Natural killer cell (primary cell): ENCODE measurements at places on chromosomes 5 and 9. TPM values are rescaled to one million over a fixed set of nuclear protein-coding genes. Genes with fewer than 3 reads are reported as not detected.
A peak's percentile ranks its signal among the peaks of the same experiment; 100 is the strongest.

Gene MYOZ3
- not detected for total RNA-seq

Gene PCDHB11
- total RNA-seq = not detected

Gene PCDHGA2
- total RNA-seq = not detected

Gene CDH9
- total RNA-seq = not detected

Gene SH3GL2
- total RNA-seq = not detected

Gene DNM1
- 8.1 TPM for total RNA-seq

Gene ACSL6
- total RNA-seq = 2.2 TPM

Gene C5
- 2.0 TPM for total RNA-seq

Gene FOCAD
- total RNA-seq = 18.8 TPM

Gene TRAF2
- 17.4 TPM for total RNA-seq

Gene SPINK4
- not detected for total RNA-seq

Gene KLF9
- 47.7 TPM for total RNA-seq

- DNase-seq = no peak
- no peak overlapping the region for H3K27ac ChIP-seq
- peaks cover 2% of the 10 kb centered on the region for H3K36me3 ChIP-seq
- peaks cover 6% of the 10 kb centered on the region for H3K27me3 ChIP-seq
Observed at GRCh38 chr9:126508171-126508591, 105.5 kb upstream of the LMX1B start.

GRCh38 chr5:31585166-31585894 lies 53.2 kb downstream of the C5orf22 start:
- no peaks in the 10 kb centered on the region for H3K36me3 ChIP-seq
- no peaks in the 10 kb centered on the region for H3K4me1 ChIP-seq
- DNase-seq = no peak
- H3K27ac ChIP-seq = no peak overlapping the region
- H3K4me3 ChIP-seq = no peak overlapping the region

DNA sequence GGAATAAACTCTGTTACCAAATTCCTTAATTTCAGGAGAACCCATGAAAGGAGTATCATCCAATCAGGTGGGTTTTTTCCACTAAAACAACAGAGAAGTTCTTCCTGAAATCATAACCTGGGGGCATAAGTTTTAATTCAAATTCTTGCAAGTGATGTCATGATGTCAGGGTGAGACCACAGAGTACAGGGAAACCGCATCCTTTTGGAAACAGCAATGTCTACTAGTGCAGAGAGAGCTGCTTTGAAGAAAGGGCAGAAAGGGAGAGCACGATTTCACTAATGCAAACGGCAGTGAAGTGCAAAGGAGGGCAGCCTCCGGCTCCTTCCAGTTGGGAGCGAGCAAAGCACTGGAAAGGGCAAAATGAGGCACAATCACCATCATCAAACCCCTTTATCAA lies 20.6 kb upstream of the CMBL start:
- H3K27me3 ChIP-seq = peaks cover 10% of the 10 kb centered on the region
- H3K4me3 ChIP-seq = no peak overlapping the region
- no peaks in the 10 kb centered on the region for H3K36me3 ChIP-seq
- H3K27ac ChIP-seq = no peak overlapping the region
- H3K4me1 ChIP-seq = peaks cover 5% of the 10 kb centered on the region
- no peak for DNase-seq

- no peaks in the 10 kb centered on the region for H3K36me3 ChIP-seq
- no peaks in the 10 kb centered on the region for H3K4me1 ChIP-seq
- no peak overlapping the region for H3K27ac ChIP-seq
- H3K27me3 ChIP-seq = no peaks in the 10 kb centered on the region
- no peak for DNase-seq
- no peak overlapping the region for H3K4me3 ChIP-seq
Observed at GRCh38 chr5:128924299-128924698, 41.0 kb upstream of the SLC27A6 start.

GRCh38 chr9:34651876-34652601 lies at the start of gene IL11RA:
Gene IL11RA, plus strand, starts transcription at chr9:34652185. Its CDS starts 3,033 bp downstream, at chr9:34655218.
- no peak within 1 kb of the TSS for H3K27ac ChIP-seq
- H3K36me3 ChIP-seq = peaks cover 25% of the 10 kb centered on the region
- DNase-seq = peak; percentile 50
- no peak within 1 kb of the TSS for H3K4me3 ChIP-seq

- H3K4me1 ChIP-seq = no peaks in the 10 kb centered on the region
- no peaks in the 10 kb centered on the region for H3K27me3 ChIP-seq
- no peaks in the 10 kb centered on the region for H3K36me3 ChIP-seq
- DNase-seq = no peak
- no peak overlapping the region for H3K27ac ChIP-seq
Observed at GRCh38 chr5:158126442-158127405, 267.8 kb upstream of the CLINT1 start.

DNA sequence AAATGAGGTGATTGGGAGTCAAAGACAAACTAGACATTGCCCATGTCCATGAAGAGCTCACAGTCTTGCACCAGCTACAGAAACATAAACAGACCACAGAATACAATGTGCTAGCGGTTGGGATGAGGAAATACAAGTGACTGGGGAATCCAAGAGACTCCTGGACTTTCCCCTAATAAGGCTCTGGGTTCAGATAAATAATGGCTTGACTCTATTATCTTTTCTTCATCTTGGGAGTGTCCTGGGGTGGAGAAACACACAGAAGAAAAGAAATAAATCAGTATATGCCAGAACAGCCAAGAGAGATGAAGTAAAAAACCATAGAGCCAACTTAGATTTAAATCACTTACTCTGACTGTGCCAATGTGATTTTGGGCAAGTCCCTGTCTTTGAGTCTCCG lies 227.8 kb downstream of the PAPPA start:
- no peak for DNase-seq
- H3K4me3 ChIP-seq = no peak overlapping the region
- no peaks in the 10 kb centered on the region for H3K4me1 ChIP-seq

GRCh38 chr9:136902259-136902821 lies 16.0 kb downstream of the TRAF2 start:
- DNase-seq = peak; percentile 95
- H3K27me3 ChIP-seq = no peaks in the 10 kb centered on the region
- H3K36me3 ChIP-seq = peaks cover 35% of the 10 kb centered on the region
- peaks cover 30% of the 10 kb centered on the region for H3K4me1 ChIP-seq
- H3K27ac ChIP-seq = peak overlapping the region; percentile 90
- no peak overlapping the region for H3K4me3 ChIP-seq

DNA sequence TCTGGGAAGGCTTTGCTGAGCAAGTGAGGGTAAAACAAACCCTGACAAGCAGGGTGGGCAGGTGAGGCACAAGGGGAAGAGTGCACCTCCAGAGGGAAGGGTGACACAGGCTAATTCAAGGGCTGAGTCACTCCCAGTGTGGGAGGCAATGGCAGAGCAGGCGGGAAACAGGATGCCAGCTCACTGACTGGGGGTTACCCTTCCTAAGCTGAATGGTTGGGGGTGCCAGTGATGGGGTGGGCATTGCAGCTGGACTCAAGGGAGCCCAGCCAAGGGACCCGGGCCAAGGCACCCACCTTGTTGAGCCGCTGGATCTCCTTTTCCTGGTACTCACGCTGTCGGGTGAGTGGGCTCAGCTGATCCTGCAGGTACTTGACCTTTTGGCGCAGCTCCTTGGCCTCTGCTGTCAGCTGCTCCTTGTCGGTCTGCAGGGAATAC lies 18.4 kb downstream of the GPX3 start:
- H3K4me3 ChIP-seq = no peak overlapping the region
- H3K36me3 ChIP-seq = peaks cover 97% of the 10 kb centered on the region
- no peaks in the 10 kb centered on the region for H3K27me3 ChIP-seq
- DNase-seq = no peak
- H3K4me1 ChIP-seq = no peaks in the 10 kb centered on the region

DNA sequence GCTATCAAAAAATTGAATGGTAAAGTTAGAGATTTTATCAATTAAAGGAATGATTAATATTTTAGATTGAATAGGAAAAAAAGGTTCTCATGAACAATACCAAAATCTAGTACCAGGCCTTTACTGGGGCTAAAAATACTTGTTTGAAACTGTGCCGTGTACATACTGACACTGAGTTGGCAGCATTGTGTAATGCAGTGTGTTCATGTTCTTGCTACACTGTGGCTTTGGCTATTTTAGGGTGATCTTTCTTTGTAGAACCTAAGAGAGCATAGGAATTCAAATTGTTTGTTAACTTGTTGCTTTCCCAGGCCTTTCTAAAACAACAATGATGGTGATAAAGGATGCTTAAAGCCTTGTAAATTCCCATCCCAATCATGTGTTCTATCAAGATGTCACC lies 80.9 kb downstream of the KIF4B start:
- no peaks in the 10 kb centered on the region for H3K36me3 ChIP-seq
- no peak overlapping the region for H3K27ac ChIP-seq
- peaks cover 4% of the 10 kb centered on the region for H3K27me3 ChIP-seq
- no peaks in the 10 kb centered on the region for H3K4me1 ChIP-seq

- DNase-seq = no peak
- H3K27ac ChIP-seq = no peak overlapping the region
- peaks cover 26% of the 10 kb centered on the region for H3K4me1 ChIP-seq
- no peak overlapping the region for H3K4me3 ChIP-seq
- H3K27me3 ChIP-seq = no peaks in the 10 kb centered on the region
Observed at GRCh38 chr9:122095010-122095767, 2.1 kb upstream of the TTLL11 start.

DNA sequence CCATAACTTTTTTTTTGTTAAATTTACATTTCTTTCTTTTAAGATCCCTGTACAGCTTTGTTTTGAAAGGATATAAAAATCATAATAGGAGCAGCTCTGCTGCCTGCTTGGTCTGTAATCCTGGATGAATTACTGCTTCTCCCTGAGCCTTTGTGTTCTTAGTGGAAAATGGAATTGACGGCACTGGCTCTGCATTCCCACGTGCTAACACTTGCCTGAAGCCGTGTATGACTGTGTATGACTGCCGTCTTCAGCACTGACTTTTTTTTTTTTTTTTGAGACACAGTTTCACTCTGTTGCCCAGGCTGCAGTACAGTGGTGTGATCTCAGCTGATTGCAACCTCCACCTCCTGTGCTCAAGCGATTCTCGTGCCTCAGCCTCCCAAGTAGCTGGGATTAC lies 4.8 kb downstream of the THG1L start:
- peaks cover 6% of the 10 kb centered on the region for H3K36me3 ChIP-seq
- no peaks in the 10 kb centered on the region for H3K27me3 ChIP-seq
- no peak for DNase-seq
- H3K4me1 ChIP-seq = peaks cover 8% of the 10 kb centered on the region
- H3K27ac ChIP-seq = no peak overlapping the region

DNA sequence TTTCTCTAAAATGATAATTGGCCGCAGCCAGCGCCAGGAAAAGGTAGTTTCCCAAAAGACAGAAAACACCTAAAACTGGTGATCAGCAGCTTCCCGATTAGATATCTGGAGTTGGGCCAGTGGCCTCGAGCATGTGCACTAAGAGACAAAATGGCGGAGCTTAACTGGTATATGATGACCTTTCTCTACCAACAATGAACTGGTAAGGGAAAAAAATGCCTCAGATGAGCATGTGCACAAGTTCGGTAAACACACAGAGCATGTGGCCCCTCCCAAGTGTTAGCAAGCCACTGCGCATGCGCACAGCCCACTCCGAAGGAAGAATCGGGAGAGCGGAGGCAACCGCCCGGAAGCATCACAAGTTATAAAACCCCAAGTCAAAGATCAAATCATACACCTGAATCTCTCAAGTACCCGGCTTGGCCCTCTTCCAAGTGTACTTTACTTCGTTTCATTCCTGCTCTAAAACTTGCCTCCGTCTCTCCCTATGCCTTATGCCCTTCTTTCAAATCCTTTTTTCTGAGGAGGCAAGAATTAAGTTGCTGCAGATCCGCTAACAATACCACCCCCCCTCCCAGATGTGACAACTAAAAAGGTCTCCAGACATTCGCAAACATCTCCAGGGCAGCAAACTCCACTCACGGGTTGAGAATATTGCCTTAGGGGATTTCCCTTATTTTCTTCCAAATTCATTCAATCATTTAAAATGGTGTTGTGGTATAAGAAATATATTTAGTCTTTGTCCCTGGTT lies 15.0 kb upstream of the PTBP3 start:
- H3K4me3 ChIP-seq = peak overlapping the region; percentile 2
- no peak overlapping the region for H3K27ac ChIP-seq
- DNase-seq = peak; percentile 79
- H3K36me3 ChIP-seq = no peaks in the 10 kb centered on the region
- H3K27me3 ChIP-seq = no peaks in the 10 kb centered on the region
- peaks cover 6% of the 10 kb centered on the region for H3K4me1 ChIP-seq

DNA sequence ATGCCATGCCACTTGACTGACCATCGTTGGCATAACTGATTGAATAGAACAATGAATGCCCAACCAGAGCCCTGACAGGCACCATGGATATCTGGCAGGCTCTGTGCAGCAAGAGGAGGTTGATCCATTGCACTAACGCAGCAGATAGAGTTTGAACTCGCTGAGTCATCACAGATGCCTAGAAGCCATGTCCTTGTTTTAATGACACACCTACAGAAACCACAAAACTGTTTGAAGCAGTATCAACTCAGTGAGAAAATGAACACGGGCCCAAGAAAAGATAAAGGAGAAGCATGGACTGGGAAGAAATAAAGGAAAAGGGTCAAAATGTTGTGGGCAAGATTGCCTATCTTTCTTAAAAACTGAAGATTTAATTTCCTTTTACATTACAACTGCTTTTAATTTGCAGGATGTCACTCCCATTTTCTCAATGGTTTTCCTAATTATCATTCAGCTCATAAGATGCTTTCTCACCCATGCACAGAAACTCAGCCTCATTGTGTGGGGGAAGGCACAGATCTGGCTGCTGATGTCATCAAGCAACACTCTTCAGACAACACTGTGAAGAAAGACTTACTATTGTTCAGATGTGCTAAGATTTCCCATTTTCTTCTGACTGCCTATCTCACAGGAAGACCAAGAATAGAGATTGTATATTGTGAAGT lies 129.0 kb downstream of the PIK3R1 start:
- DNase-seq = peak; percentile 38
- H3K4me3 ChIP-seq = no peak overlapping the region

DNA sequence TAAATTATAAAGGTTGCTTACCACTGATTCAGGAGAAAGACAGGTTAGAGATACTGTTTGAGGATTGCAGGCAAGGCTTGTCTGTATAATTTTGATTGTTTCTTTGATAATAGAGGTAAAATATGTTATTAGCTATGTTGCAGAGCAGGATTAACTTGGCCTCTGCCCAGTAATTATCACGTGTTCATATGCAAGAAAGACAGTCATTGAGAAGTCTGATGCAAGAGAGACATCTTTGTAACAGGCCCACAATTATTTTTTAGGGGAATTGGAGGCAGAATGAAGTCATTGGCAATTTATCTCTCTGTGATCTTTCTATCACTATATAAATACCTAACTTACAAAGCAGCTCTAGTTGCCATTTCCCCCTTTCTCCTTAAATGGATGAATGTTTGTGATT lies 46.0 kb downstream of the SLC44A1 start:
- H3K36me3 ChIP-seq = no peaks in the 10 kb centered on the region
- no peak overlapping the region for H3K27ac ChIP-seq
- H3K27me3 ChIP-seq = no peaks in the 10 kb centered on the region
- no peaks in the 10 kb centered on the region for H3K4me1 ChIP-seq
- DNase-seq = no peak

GRCh38 chr5:158537366-158537765 lies 562.4 kb downstream of the EBF1 start:
- DNase-seq = no peak
- peaks cover 5% of the 10 kb centered on the region for H3K4me1 ChIP-seq
- no peaks in the 10 kb centered on the region for H3K27me3 ChIP-seq
- H3K27ac ChIP-seq = no peak overlapping the region
- no peak overlapping the region for H3K4me3 ChIP-seq
- H3K36me3 ChIP-seq = no peaks in the 10 kb centered on the region

GRCh38 chr9:23790351-23791260 lies 35.4 kb downstream of the ELAVL2 start:
- no peak overlapping the region for H3K4me3 ChIP-seq
- no peak overlapping the region for H3K27ac ChIP-seq
- H3K27me3 ChIP-seq = no peaks in the 10 kb centered on the region
- no peaks in the 10 kb centered on the region for H3K36me3 ChIP-seq
- DNase-seq = no peak
- no peaks in the 10 kb centered on the region for H3K4me1 ChIP-seq
